ENCODE measurements at places on chromosomes 3 and 15. TPM values are rescaled to one million over a fixed set of nuclear protein-coding genes. Genes with fewer than 3 reads are reported as not detected.

GRCh38 chr3:172546105-172546504 lies 22.9 kb upstream of the TNFSF10 start:
- no peak for DNase-seq

- no peak for DNase-seq
Measured at GRCh38 chr3:78066287-78066686, 1026.4 kb downstream of the ROBO2 start.

GRCh38 chr15:89123181-89123525 lies 34.9 kb downstream of the ABHD2 start:
- no peak for DNase-seq

DNA sequence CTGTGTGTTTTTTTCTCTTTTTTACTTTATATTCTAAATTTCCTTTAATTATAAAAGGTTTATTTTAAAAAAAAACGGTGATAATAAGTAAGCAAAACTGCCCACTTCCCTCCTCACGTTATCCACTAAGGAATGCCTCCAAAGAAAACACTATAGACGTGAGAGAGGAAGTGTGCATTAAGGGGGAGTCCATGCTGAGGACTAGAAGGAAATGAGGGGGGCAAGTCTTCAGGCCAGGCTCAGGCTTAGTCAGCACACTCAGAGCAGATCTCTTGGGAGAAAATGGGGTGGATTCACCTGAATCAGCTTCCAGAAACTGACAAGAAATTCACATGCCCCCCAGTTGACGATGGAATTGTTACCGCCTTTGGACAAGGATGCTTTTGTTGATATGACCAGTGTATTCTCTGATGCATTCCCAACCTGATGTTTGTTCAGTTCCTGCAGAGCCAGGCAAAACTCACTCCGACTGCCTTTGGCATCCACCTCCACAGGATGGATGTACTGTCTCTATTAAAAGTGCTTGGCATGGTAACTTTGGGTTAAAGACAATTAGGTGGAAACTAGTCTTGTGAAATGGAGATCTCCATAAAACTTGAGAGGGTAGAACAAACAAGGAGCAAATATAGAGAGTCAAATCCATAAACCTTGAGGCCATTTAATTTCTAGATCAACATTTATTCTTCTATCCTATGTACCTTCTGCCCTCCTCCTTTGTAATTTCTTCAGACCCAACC lies 167.8 kb downstream of the MYRIP start:
- DNase-seq, result no peak

- no peak for DNase-seq
Measured at GRCh38 chr3:148955544-148956346, 35.6 kb upstream of the GYG1 start.

DNA sequence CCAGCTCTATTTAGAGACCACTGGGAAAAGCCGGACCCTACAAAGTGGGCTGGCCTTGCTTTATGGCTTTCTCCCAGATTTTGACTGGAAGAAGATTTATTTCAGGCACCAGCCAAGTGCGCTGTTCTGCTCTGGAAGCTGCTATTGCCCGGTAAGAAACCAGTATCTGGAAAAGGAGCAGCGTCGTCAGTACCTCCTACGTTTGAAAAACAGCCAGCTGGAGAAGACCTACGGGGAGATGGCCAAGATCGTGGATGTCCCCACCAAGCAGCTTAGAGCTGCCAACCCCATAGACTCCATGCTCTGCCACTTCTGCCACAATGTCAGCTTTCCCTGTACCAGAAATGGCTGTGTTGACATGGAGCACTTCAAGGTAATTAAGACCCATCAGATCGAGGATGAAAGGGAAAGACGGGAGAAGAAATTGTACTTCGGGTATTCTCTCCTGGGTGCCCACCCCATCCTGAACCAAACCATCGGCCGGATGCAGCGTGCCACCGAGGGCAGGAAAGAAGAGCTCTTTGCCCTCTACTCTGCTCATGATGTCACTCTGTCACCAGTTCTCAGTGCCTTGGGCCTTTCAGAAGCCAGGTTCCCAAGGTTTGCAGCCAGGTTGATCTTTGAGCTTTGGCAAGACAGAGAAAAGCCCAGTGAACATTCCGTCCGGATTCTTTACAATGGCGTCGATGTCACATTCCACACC lies 60.9 kb downstream of the PXYLP1 start:
- no peak for DNase-seq

- DNase-seq, result no peak
Measured at GRCh38 chr3:166634091-166634746, 745.9 kb downstream of the ZBBX start.

DNA sequence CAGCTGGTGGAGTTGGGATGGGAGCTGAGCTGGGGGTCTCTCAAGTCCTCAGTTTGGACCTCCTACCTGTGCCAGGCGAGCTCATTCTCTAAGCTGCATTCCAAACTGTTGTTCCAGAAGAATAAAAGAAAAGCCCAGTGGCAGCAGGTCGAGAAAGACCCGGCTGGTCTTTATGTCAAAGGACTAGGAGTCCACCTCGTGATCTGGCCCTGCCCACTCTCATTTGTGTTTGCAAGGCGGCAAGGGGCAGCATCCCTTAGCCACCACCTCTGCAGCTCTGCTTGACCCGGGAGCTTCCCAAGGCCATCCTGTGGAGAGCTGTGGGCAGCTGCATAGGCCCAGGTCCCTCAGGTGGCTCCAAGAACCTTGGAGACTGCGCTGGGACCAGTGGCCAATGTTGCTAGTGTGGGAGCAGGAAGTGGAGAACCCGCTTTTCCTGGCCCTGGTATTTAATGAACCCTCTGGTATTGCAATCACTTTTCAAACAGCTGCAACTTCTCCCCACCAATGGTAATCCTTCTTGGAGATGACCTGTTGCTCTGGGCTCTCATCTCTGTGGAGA lies 30.9 kb downstream of the KY start:
- DNase-seq, result no peak

Gene BRK1
- total RNA-seq, result 70.3 TPM

All from activated CD4-positive, alpha-beta memory T cell treated with anti-CD3 and anti-CD28 coated beads for 36 hours (primary cell).